ENCODE measurements at places on chromosomes 2 and 18.

DNA sequence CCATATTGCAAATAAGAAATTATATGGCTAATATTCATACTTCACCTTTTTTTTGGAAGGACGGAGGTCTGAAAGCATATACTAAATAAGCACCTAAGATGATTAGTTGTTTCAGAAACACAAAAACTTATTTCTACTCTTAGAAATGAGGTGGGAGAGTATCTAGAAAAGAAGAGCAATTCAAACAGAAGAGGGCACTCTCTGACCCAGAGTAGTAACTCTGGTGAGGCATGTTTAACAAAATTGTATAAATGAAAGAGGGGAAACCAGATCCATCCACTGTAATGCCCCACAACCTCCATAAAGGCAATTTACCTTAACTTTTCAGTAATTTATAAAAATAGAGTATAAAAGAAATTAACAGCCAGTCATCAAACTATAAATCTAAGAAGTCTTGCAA lies 669.6 kb upstream of the VRK2 start:
- DNase-seq: peak; percentile 25

GRCh38 chr2:188132385-188132784 lies 159.3 kb upstream of the GULP1 start:
- no peak for DNase-seq

DNA sequence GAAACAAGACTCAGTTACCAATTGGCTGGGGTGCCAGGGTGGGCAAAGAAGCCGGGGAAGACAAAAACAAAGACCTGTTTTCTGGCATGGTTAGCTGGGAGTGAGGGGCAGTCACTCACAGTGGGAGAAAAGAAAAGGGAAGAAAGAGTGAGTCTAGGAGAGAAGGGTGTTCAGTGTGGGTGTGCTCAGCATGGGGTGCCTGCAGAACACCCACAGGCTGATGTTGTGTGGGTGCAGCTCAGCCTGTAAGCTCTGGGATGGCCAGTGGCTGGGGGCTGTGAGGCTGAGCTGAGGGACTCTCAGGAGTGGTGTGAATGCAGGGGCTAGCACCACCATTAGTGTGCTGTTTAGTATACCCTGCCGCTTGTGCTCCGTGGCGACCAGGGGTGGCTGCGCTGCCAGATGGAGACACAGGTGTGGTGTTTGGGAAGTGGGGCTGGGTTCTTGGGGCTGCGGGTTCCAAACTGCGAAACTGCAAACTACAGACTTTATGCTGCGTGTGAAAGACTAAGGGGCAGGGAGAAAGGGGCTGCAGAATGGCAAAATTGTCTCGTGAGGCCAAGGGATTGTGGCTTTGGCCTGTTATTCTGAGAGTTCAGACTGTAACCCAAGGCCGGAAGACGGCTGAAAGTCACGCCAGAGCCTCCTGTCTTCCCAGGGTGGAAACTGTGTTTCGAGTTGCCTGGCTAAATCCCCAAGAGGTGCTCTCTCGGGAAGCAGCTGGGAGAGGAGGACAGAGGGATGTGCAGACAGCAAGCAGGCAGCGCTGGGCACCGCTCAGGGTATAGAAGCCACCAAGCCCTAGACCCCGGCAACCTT lies 156.3 kb downstream of the TTC32 start:
- DNase-seq: no peak

DNA sequence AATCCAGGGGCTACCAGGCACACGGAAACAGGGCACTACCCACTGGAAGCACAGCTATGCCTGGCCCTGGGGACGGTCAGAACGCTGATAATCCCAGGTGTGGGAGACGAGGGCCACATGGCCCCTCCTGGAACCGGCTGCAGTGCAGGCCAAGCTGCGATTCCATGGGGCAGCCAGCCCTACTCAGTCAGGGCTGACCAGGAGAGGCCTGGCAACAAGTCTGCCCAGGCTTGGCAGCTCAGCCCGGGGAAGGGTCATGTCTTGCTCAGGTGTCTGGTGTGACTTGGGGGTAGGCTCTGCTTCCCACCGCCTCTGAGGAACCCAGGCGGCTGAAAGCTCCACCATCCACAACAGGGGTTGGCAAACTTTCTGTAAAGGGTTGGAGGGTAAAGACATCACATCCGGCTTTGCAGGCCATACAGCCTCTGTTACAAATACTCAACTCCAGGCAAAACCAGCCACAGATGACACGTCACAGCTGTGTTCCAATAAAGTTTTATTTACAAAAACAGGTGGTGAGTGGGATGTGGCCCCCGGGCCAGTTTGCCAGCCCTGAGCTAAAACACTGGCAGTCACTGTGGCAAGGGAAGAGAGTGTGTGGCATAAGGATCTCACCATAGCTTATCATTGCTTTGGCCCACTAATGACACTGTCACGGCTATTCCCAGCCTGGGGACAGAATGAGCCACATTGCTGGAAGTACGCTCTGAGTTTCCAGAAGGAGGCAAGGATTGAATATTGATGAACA lies 85.2 kb downstream of the NDUFA10 start:
- no peak for DNase-seq

DNA sequence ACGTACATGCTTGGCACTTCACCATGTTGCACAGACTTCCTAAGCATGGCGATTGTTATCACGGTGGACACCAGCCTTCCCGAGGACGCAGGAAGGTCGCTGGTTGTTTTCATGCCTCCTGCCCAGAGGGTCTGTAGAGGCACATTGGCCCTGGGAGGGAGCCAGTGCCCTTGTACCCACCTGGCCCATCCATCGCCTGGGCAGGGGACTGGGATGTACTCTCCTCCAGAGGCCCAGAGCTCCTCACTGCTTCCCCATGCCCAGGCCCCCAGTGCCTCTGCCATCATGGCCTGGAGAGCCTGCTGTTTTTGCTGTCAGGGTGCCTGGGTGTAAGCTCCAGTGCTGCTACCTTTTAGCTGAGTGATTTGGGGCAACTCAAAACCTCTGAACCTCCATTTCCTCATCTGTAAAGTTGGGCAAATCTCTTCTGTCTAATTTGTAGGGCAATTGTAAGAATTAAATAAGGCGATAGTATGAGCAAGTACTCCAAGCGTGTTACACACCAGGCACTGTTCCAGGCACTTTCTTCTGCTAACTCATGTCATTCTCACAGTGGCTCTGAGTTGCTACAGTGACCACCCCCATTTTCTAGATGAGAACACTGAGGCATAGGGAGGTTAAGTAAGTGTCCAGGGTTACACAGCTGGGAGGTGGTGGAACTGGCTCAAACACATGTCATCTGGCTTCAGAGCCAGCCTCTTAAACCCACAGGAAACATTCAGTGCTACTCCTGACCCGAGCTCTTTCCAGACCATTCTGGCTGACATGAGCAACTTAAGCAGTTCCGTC lies 45.3 kb downstream of the GREB1 start:
- DNase-seq: no peak

- no peak for DNase-seq
Measured at GRCh38 chr18:77380695-77381094, 131.0 kb downstream of the GALR1 start.

DNA sequence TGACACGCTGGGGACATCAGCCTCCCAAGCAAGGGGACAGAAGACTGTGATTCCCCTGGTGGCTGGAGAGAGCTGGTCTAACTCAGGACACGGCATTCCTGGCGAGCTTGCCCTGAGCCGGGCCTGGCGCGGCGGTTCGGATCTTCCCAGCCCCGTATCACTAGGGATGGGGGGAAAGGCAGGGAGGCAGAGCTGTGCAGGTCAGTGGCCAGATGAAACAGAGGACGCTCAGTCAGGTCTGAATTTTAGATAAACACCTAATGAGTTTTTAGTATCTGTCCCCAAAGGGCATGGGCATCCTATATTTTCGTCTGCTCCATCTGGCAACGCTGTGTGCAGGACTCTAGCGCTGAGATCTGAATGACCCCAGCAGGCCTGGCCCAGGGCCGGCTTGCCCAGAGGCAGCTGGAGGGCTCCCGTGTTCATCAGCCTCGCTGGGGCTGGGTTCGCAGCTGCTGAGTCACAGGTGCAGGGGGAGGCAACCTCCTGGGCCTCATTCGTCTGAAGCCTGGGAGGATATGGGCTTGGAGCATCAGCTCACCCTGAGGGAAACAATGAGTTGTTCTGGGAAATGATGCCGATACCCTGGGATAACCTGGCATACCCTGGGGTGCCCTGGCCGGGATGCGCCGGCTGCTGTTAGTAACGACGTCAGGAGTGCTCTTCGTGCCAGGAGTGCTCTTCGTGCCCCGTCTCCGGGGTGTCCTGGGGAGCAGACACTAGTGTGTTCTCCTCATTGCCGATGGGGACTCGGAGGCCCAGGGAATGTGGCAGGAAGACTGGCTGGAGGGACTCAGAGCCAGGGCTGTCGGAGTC lies 48.1 kb upstream of the HPCAL1 start:
- DNase-seq: no peak

- DNase-seq: no peak
Measured at GRCh38 chr2:26020231-26020640, 13.6 kb upstream of the RAB10 start.
